ENCODE measurements at places on chromosomes 13 and 19.

DNA sequence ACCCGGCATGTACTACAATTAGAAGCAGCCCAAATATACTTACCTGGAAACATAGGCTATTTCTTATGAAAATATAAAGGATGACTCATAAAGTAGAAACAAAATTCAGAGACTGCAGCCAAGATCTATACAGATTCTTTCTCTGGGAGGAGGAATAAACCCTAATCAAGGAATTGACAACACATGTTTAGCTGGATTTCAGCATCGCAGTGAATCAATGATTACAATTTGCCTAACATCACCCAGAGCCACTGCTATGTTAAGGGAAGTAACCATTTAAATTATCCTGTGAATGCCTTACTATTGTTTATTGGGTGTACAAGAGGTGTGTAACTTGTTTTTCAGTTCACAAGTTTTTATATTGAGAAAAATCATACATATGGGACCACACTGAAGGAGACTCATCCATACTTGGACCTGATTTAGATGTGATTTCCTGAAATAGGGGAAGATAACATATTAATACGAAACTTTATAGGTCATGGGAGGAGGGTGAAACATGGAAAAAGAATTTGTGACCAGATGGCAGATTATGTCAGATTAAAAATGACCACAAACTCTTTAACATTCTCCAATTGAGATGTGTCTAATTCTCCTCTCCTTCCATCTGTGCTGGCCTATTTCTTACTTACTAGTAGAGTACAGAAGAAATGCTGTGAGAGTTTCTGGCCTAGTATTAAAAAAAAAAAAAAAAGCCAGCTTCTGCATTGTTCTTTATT is 1168.4 kb downstream of the SLITRK1 start:
- DNase-seq, result no peak

GRCh38 chr13:36294096-36294495 is 3.5 kb downstream of the CCDC169 start:
- no peak for DNase-seq

- DNase-seq, result no peak
Measured at GRCh38 chr13:23325191-23325590, 108.3 kb downstream of the SACS start.

- DNase-seq, result no peak
Measured at GRCh38 chr13:109610517-109610916, 175.9 kb downstream of the IRS2 start.

DNA sequence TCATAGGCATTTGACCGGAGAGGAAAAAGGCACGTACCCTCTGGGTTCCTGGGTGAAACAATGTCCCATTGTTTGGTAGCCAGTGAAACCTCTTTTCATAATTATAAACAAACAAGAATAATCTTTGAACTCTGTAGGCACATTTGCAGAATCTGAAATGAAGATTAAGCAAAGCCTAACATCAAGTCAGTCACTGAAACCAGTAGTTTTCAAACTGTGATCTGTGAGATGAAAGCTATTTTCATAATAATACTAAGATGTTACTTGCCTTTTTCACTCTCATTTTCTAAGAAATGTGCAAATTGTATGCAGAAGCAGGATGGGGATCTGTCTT is 105.4 kb downstream of the WDFY2 start:
- DNase-seq, result no peak

- DNase-seq, result no peak
Measured at GRCh38 chr13:98368019-98368418, 190.9 kb upstream of the RNF113B start.

DNA sequence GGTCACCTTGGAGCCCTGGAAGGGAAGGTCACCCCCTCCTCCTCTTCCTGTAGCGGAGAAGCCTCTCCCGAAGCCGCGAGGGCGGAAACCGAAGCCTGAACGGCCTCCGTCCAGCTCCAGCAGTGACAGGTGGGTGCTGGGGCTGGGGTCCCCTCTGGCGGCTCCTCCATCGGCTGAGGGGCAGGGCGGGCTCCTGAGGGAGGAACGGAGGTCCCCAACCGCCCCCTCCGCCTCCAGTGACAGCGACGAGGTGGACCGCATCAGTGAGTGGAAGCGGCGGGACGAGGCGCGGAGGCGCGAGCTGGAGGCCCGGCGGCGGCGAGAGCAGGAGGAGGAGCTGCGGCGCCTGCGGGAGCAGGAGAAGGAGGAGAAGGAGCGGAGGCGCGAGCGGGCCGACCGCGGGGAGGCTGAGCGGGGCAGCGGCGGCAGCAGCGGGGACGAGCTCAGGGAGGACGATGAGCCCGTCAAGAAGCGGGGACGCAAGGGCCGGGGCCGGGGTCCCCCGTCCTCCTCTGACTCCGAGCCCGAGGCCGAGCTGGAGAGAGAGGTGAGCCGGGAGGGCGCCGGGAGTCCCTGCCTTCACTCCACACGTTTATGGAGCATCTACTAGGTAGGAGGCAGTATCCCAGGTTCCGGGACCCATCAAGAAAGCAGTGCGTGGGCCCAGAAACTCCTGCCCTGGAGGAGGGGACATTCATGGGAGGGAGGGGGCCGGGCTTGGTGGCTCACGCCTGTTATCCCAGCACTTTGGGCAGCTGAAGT is 22.0 kb downstream of the HDGFL2 start:
- DNase-seq, result no peak

GRCh38 chr19:55457683-55458457 is 3.6 kb downstream of the ISOC2 start:
- no peak for DNase-seq

- DNase-seq, result peak; percentile 21
Measured at GRCh38 chr19:14366529-14366928, 14.7 kb upstream of the ADGRE5 start.

- DNase-seq, result peak; percentile 12
Measured at GRCh38 chr13:35283856-35284255, 192.6 kb downstream of the MAB21L1 start.
